HFFc6 (cell line): ENCODE measurements at places on chromosomes 6 and 20. TPM values are rescaled to one million over a fixed set of nuclear protein-coding genes. Genes with fewer than 3 reads are reported as not detected.

- no peak for DNase-seq
Measured at GRCh38 chr6:70846207-70846835, 110.5 kb downstream of the B3GAT2 start.

GRCh38 chr6:111770263-111771093, 102.8 kb downstream of the FYN start:
- no peak for DNase-seq

DNA sequence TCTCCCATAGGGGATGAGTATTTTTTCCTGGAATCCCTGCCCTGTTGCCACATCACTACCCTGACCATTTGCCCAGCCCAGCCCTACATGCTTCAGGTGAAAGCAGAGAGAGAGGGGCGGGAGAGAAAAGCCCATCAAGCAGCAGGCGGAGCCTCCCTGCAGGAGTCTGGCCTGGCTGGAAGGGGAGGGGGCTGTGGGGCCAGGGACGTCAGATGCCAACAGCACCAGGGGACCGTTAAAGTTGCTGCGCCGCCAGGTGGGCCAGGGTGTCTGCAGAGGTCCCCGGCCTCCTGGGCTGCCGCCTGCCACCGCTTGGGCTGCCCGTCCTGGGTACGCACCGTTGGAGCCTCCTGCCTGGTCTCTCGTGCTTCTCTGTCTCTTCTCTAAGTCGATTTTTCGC, 757 bp upstream of the R3HDML start:
- DNase-seq, result no peak

GRCh38 chr6:112215488-112216284, 38.7 kb downstream of the LAMA4 start:
- no peak for DNase-seq

DNA sequence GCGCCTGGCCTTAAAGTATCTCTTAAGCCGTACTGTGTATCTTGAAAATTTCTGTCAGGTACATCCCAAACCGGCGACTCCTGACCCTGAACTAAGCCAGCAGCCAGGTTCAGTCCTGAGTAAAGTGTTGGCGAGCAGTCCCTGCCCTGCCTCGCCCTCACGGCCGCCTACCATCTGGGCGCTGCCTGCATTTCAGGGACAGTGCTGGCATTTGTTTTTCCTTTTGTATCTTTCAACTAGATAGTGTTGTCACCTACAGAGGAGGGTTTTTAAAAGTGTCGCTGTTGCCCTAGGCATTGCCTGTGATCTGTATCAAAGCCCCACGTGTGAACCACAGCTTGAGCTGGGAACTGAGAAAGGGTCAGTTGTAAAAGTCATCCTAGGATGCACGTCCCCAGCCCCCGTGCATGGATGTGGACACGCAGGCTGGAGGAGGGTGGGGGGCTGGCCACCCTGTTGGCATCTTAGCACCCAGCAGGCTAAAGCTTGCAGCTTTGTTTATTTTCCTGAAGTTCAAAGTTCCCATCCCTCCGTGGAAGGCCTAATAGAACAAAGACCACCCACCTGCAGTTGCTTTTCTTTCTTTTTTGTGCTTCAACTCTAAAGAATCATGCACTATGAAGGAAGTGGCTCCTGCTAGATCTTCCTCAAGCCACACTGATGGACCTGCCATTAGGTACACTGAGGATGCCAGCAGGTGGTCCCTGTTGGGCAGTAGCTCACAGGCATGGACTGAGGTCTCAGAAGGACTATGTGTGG, 136.8 kb downstream of the ZDHHC14 start:
- DNase-seq, result no peak

DNA sequence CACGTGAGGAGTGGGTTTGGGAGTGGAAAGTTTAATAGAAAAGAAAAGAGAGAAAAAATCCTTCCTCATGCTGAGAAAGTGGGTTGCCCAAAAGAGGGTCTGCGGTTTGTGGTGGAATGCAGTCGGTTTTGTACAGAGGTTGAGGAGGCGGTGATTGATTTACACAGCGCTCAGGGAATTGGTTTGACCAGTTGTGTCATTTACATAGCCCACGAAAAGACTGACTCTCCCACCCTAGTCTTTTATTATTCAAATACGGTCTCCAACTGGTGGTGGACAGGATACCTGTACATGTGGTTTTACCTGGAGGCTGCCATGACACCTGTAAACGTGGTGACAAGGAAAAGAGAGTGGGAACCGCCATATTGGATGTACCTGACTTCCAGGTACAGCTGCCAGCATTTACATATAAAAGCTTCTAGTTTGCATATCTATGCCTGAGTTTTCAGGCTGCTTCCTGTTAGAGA, 42.1 kb downstream of the HLA-DPB1 start:
- no peak for DNase-seq

DNA sequence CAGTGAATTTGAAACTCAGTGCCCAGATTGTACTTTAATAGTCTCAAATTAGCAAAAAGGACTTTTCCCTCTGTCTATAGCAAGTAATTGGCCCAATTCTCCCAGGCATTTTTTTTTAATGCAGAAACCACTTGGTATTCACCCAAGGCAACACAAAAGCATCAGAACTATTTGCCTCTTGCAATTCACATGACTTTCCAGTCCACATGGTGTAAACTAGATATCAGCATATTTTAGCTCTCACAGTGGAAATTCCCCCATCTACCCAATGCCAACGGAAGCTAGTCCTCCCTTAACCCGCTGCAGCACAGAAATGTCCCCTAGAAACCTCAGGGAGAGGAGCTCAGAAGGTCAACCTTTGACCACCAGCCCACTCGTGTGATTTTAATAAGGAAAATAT, 103.4 kb upstream of the CDYL start:
- peak; percentile 10 for DNase-seq

The C6orf58 gene
- total RNA-seq, result 0.27 TPM in 1 of 3 replicates, not detected in the others

The MGME1 gene
- 13.5 to 19.2 TPM (median 19.0 TPM) in 3 replicates for total RNA-seq

The FRK gene
- total RNA-seq, result 0.02 to 0.03 TPM (median 0.02 TPM) in 3 replicates

The GABRR1 gene
- total RNA-seq, result not detected in 3 replicates

The PDE7B gene
- 1.1 to 4.5 TPM (median 1.2 TPM) in 3 replicates for total RNA-seq
